Natural killer cell (primary cell): ENCODE measurements at places on chromosomes 3 and 15. TPM values are rescaled to one million over a fixed set of nuclear protein-coding genes. Genes with fewer than 3 reads are reported as not detected.

The LSMEM2 gene
- not detected for total RNA-seq

DNA sequence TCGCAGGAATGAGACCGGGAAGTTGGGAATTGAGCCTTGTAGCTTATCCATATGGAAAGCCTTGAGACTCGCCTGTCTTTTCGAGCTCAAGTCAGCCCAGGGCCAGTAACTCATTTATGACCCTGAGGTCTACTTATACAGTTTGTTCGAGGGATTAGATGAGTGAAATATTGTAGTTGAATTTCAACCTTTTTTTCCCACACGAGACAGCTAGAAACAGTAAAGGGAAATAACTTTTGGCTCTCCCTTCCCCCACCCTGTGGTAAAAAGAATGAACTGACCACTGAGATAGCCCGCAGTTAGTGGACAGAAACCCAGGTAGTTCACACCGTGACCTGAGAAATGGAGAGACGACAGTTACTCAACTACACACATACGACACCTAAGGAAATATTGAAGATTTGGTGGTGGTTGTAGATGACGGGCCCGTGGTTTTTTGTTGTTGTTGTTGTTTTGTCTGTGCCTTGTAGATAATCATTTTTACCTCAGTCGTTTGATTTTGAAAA, 841 bp downstream of the EIF3J start:
- DNase-seq = no peak
- peak overlapping the region; percentile 47 for H3K4me3 ChIP-seq
- peaks cover 15% of the 10 kb centered on the region for H3K4me1 ChIP-seq
- no peaks in the 10 kb centered on the region for H3K27me3 ChIP-seq

The ISLR gene
- not detected for total RNA-seq

GRCh38 chr3:36201546-36201945, 178.8 kb upstream of the STAC start:
- no peak overlapping the region for H3K4me3 ChIP-seq
- no peak overlapping the region for H3K27ac ChIP-seq
- H3K36me3 ChIP-seq = no peaks in the 10 kb centered on the region
- no peak for DNase-seq
- H3K4me1 ChIP-seq = no peaks in the 10 kb centered on the region

The ITIH3 gene
- not detected for total RNA-seq

GRCh38 chr3:35737934-35738706, 98.8 kb downstream of the ARPP21 start:
- H3K27ac ChIP-seq = no peak overlapping the region
- H3K4me1 ChIP-seq = no peaks in the 10 kb centered on the region
- no peak overlapping the region for H3K4me3 ChIP-seq
- no peaks in the 10 kb centered on the region for H3K27me3 ChIP-seq
- no peak for DNase-seq

GRCh38 chr3:3772920-3773319, 26.3 kb upstream of the LRRN1 start:
- DNase-seq = no peak
- H3K27me3 ChIP-seq = no peaks in the 10 kb centered on the region
- no peak overlapping the region for H3K27ac ChIP-seq
- H3K4me3 ChIP-seq = no peak overlapping the region
- no peaks in the 10 kb centered on the region for H3K36me3 ChIP-seq

GRCh38 chr15:42803436-42803835, 66.5 kb upstream of the CDAN1 start:
- H3K27me3 ChIP-seq = no peaks in the 10 kb centered on the region
- no peak for DNase-seq
- H3K4me1 ChIP-seq = no peaks in the 10 kb centered on the region
- no peak overlapping the region for H3K27ac ChIP-seq

DNA sequence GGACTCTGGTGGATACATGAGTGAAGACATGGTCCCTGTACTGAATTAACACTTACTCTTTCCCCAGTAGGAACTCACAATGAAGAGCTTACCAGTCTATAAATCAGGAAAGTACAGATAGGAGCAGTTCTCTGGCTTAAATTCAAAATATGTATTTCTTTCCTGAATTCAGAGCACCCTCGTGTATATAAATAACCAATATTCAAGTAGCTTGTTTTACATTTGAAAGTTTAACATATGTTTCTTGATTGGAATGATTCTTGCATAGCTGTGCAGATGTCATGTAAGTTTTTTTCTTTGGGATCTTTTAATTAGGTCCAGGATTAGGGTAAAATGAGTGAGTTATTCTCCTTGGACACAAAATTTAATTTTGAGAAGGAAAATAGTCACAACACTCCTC, 14.8 kb upstream of the TMPRSS7 start:
- no peaks in the 10 kb centered on the region for H3K4me1 ChIP-seq
- no peak overlapping the region for H3K4me3 ChIP-seq
- no peaks in the 10 kb centered on the region for H3K36me3 ChIP-seq
- no peaks in the 10 kb centered on the region for H3K27me3 ChIP-seq
- no peak overlapping the region for H3K27ac ChIP-seq
- DNase-seq = no peak

The LRRC31 gene
- total RNA-seq = not detected

The CACNA2D2 gene
- 36.5 TPM for total RNA-seq

The SETD2 gene
- total RNA-seq = 104 TPM

GRCh38 chr3:128083980-128084674, 31.9 kb downstream of the SEC61A1 start:
- DNase-seq = no peak
- no peaks in the 10 kb centered on the region for H3K4me1 ChIP-seq
- no peaks in the 10 kb centered on the region for H3K27me3 ChIP-seq
- H3K36me3 ChIP-seq = peaks cover 38% of the 10 kb centered on the region
- H3K4me3 ChIP-seq = no peak overlapping the region
- no peak overlapping the region for H3K27ac ChIP-seq

- H3K27ac ChIP-seq = no peak overlapping the region
- DNase-seq = no peak
- no peaks in the 10 kb centered on the region for H3K4me1 ChIP-seq
- no peaks in the 10 kb centered on the region for H3K27me3 ChIP-seq
- no peak overlapping the region for H3K4me3 ChIP-seq
Measured at GRCh38 chr3:30098243-30098642, 508.2 kb upstream of the TGFBR2 start.

The ATP11B gene
- 174 TPM for total RNA-seq

- peak; percentile 13 for DNase-seq
- no peak overlapping the region for H3K27ac ChIP-seq
- H3K4me1 ChIP-seq = no peaks in the 10 kb centered on the region
- no peak overlapping the region for H3K4me3 ChIP-seq
- H3K27me3 ChIP-seq = no peaks in the 10 kb centered on the region
- H3K36me3 ChIP-seq = no peaks in the 10 kb centered on the region
Measured at GRCh38 chr3:192957441-192958021, 39.9 kb upstream of the MB21D2 start.

The STXBP5L gene
- total RNA-seq = not detected

- DNase-seq = no peak
- H3K27me3 ChIP-seq = no peaks in the 10 kb centered on the region
- H3K27ac ChIP-seq = no peak overlapping the region
- no peaks in the 10 kb centered on the region for H3K36me3 ChIP-seq
- no peak overlapping the region for H3K4me3 ChIP-seq
Measured at GRCh38 chr3:180898572-180898971, 13.9 kb upstream of the FXR1 start.

DNA sequence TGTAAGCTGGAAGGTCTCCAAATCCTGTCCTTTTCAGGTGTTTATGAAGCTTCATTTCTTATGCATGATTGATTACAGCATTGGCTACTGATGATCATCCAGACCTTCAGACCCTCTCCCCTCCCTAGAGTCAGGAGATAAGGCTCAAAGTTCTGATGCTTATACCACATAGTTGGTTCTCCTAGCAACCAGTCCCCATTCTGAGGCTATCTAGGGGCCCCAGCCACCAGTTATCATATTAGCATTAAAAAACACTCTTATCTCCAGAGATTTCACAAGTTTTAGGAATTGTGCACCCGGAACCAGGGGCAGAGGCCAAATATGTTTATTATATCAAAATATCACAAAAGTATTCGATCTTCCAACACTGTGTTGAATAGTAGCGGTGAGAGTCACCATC, 953.1 kb downstream of the FHIT start:
- H3K36me3 ChIP-seq = no peaks in the 10 kb centered on the region
- H3K27me3 ChIP-seq = no peaks in the 10 kb centered on the region
- H3K27ac ChIP-seq = no peak overlapping the region
- H3K4me3 ChIP-seq = no peak overlapping the region

The ROPN1 gene
- not detected for total RNA-seq

DNA sequence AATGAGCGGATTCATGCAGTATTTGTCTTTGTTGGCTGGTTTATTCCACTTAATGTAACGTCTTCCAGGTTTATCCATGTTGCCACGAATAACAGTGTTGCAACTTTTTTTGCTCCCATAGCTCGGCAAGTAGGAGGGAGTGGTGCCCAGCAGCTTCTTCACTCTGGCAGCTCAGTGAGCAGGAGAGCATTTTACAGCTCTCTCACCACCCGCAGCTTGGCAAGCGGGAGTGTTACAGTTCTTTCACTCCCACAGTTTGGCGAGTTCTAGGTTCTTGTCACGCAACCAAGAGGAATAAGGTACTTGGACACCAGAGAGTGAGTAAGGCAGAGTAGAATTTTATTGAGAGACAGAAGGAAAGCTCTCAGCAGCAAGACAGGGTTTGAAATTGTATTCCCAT, 935.2 kb downstream of the TBL1XR1 start:
- H3K36me3 ChIP-seq = no peaks in the 10 kb centered on the region
- DNase-seq = no peak
- no peaks in the 10 kb centered on the region for H3K4me1 ChIP-seq
- no peaks in the 10 kb centered on the region for H3K27me3 ChIP-seq
- no peak overlapping the region for H3K27ac ChIP-seq
- no peak overlapping the region for H3K4me3 ChIP-seq

The TMEM207 gene
- not detected for total RNA-seq
